ENCODE measurements at places on chromosomes 2 and 18.
A peak's percentile ranks its signal among the peaks of the same experiment; 100 is the strongest.

GRCh38 chr2:505941-506340 lies 171.3 kb downstream of the TMEM18 start:
- peak; percentile 41 for DNase-seq

DNA sequence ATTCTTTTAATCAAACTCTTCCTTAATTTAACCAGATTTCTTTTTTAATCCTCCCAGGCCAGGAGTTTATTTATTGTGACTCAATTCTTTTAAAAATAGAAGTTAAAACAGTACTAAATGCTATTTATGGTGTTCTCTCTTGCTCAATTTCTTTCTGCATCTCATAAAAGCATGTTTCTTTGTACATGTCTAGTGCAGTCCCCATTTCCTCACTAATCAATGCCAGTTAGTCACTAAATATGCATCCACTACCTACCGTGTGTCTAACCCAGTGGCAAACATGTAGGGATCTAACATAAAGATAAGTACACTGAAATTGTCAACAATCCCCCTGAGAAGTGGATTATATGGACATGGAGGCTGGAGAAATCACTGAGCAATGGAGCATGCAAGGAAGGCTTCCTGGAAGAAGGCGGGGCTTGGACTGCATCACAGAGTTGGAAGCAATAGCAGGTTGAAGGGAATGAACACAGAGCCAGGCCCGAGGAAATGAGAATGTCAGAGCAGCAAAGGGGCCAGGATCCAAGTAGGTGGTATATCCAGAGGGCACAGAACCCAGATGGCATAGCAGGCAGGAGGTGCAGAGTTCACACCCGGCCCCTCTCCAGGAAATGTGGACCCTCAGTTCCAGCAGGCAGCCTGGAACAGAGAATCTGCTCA lies 105.3 kb upstream of the FOSL2 start:
- no peak for DNase-seq

- DNase-seq = no peak
Measured at GRCh38 chr2:143564419-143564818, 435.2 kb downstream of the ARHGAP15 start.

- peak; percentile 31 for DNase-seq
Measured at GRCh38 chr2:228866781-228867180, 404.3 kb downstream of the PID1 start.

DNA sequence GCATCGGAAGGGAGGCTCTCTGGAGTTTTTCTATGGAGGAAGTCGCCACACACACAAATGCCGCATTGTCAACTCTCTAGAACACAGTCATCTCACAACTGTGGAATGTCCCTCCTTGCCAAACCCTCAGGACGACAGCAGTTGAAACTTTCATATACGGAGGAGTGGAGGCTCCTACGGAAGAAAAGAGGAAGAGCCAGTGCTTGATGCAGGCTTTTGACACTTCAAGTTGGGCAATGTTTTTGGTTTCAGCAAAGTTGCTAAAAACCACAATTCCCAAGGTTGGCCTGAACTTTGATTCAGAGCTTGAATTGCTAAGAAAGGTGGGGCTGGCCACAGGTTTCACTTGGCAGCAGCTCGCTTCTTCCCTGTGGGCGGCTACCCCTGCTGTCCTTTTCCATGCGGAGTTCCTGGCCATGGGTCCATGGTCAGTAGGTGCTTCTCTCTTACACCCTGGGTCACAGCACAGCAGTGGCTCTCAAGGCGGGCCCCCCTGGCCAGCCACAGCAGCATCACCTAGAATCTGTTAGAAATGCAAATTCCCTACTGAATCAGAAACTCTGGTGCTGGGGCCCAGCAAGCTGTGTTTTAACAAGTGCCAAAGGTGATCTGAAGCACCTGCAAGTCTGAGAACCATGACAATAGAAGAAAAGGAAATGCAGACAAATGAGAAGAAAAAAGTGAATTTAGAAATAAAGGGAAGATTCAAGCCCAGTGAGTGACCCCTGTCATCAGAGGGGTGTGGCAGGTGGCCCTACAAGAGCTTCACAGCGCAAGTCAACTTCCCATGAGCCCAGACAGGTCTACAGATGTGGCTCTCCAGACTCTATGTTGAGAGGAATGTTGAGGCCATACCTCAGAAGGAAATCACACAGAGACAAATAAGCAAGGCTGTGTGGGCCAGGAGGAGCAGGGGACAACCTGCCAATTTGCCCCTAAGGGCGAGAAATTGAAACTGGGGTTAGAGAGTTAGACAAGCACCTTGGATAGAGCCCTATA lies 856.4 kb downstream of the RNF144A start:
- no peak for DNase-seq

- no peak for DNase-seq
Measured at GRCh38 chr18:71630696-71631095, 913.4 kb downstream of the CBLN2 start.

DNA sequence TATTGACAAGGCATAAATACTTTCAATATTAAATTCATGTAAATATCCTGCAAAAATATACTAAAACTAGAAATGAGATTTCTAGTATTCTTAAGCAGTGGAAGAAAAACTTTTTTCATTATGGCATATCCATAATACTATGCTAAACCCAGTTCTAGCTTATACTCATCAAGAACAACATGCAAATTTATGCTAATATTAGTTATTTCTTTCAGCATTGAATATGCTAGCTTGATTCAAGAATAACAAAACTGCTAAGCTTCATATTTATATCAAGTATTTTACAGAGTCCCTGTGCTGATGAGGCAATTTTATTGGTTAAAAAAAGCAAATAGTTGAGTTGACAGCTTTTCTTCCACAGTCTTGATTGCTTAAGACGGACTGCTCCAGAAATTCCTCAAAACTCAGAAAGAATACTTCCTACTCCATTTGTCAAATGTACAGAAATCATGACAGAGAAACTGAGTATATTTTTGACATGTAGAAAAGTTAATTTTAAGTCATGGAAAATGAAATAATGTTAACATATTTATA lies 105.0 kb downstream of the PIGN start:
- no peak for DNase-seq

- DNase-seq = no peak
Measured at GRCh38 chr2:56191617-56192016, 7.8 kb downstream of the CCDC85A start.

- peak; percentile 65 for DNase-seq
Measured at GRCh38 chr2:8631465-8632005, 50.3 kb upstream of the ID2 start.

DNA sequence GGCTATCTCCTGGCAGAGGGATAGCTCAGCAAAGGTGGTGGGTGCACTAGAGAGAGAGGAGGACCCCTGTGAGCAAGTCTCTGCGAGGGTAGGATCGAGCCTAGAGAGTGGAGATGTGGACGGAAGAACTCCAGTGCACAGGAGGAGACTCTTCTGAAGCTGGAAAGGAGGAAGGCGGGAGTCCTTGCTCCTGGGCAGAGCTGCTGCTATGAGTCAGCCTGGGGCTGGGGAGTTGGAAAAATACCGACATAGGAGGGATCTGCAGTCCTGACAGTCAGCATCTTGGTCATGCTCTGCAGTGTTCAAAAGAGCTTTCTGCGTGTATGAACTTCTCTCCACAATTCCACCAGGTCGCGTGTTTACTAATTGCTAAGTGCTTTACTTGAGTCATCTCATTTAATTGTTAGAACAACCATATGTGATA lies 233.8 kb downstream of the LDLRAD4 start:
- no peak for DNase-seq

DNA sequence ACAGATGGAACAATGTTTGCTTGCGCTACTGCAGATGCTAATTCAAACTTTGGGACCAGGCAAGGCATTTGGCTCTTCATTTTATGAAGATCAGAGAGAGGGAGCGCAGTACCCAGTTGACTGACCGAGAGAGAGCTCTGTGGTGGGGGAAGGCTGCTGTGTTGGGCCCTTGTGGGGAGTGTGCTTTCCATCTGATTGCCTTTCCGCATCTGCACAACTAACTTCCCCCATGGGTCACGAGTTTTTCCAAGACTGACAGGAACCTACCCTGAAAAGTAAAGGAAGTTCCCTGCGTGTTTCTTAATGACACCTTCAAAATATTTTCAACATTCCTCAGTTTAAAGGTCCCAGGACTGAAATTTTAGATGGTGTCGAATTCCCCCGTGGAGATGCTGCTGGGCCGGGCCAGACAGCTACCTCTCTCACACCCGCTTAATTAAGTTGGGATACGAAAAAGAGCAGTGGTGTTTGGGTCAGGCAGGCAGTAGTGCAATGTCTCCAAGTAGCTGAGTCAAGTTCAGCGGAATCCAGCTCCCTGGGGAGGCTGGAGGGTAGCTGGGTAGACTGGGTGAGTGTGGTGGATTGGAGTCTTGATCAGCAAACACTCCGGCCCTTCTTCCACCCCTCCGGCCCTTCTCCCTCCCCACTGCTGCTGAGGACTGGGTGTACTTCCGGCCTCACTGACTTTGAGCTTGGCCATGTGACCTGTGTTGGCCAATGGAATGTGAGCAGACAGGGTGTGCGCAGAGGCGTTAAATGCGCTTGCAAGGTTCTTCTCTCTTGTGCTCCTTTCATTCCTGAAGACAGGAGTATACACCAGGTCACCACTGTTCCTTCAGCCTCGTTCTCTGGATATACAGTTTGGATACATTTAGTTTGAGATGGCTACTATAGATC lies 2.3 kb upstream of the ARHGAP25 start:
- DNase-seq = no peak

GRCh38 chr2:20568501-20569463 lies 82.1 kb downstream of the HS1BP3 start:
- DNase-seq = peak; percentile 72
